ENCODE measurements at places on chromosomes 3 and 15.
A peak's percentile ranks its signal among the peaks of the same experiment; 100 is the strongest.

- no peak for DNase-seq
Measured at GRCh38 chr3:142019794-142020320, 129.5 kb downstream of the TFDP2 start.

DNA sequence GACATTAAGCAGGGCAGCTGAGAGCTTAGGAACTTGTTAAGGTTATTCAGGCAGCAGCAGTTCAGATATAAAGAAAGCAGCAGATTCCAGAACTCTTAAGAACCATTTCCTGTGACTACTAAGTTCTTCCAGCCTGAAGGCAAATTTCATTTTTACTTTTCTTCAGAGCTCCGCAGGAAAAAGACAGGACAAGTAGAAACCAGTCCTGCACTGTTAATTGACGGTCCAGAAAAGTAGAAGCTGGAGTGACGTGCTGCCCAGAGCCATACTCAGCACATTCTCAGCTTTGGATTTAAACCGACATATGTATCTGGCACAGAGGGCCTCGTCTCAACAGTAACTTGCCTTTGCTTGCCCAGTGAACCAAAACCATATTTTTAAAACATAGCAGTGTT is 219.4 kb upstream of the STRIT1 start:
- no peak for DNase-seq

DNA sequence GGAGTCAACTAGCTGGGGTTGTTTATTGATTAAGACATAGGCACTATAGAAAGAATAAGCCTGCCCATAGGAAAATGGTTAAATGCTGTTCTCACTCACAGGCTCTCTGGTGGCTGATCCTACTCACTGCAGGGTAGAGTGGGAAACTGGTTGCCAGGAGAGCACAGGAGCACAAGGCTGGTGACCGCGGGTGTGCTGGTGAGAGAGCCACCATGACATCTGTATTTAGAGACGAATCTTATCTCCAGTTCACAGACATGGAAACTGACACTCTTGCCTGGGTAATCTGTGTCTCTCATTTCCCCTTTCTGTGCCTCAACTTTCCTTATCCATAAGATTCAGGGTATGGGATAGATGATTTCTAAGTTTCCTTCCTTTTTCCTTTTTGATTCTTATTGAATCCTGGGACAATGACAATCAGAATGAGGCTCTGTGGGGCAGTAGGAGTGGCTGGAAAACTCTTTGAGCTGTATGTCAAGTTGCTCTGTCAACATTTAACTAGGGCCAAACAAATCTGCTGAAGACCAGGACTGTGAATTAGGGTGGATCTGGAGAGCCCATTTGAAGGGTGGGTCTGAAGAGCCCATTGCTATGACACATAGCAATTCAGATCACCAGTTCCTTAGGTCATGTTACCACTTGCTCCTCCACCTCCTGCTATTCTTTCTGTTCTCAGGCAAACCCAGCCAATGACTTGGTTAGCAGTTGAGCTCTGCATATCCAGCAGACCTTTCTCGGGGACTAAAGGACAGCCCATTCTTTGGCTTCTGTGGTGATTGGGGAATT is 286.1 kb upstream of the TBL1XR1 start:
- no peak for DNase-seq

DNA sequence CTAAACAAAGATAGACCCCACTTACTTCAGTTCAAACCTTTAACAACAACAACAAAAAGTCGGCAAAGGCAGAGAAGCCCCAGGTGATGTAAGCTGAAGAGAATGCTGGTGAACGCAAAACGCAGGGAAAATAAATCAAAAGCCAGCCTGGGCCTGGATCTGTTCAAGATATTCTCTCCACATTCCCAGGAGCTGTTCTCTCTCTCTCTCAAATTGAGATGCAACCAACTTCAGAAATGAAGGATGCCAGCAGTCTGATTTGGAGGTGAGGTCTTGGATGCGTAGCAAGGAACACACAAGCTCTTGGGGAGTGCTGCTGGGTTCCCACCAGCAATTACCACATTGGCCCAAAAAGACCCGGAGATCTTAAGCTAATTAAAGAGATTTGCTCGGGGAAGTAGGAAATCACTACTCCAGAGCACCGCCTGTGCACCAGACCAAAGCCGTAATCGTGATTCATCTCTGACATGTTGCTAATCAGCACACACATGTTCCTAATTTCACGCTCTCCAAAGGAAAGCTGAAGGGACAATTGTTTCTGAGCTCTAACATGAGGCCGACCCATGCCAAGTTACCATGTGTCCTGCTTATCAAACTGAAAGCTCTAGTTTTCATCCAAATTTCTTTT is 37.1 kb downstream of the IL17RD start:
- peak; percentile 84 for DNase-seq

- no peak for DNase-seq
Measured at GRCh38 chr3:127323581-127323980, 35.7 kb upstream of the PRR20G start.

- no peak for DNase-seq
Measured at GRCh38 chr15:60076045-60076444, 71.9 kb downstream of the FOXB1 start.

DNA sequence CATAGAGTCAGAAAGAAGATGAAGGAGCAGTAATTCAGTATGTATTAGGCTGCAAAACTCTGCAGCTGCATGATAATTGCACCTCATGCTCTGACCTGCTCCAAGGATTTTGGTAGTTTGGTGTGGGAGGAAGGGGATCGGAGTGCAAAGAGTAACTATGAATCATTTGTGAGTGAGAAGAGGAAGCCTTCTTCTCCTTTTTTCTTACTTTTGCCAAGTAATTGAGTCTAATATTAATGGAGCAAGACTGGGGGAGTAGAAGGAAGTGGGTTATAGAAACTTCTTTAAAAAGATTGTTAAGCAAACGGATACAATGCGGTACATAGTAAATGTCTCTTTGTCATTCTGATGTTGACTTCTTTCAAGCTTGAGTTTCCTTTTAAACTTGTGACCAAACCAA is 276.5 kb downstream of the EDEM1 start:
- no peak for DNase-seq

DNA sequence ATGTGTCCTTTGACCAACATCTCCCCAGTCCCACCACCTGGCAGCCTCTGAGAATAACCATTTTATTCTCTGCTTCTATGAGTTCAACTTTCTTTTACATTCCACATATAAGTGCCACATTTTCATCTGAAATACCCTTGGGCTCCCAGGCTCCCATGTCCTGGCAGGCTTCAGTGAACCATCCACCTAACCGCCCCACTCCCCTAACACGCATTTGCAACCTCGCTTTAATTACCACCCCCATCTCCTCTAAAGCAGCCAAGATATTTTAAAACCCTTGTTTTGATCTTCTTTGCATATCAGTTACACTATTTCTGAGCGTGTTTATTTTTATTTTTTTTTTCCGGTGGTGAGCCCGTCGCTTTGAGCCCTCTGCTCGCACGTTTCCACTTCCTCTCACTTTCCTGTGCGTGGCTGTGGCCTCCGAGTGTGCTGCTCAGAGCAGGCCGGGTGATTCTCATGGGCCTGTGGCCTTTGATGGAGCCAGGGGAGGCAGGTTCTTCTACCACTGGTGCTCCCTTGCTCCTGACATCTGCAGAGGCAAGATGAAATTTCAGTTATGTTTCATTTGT is 195.4 kb upstream of the LPP start:
- no peak for DNase-seq

- DNase-seq, result peak; percentile 20
Measured at GRCh38 chr3:32002561-32003368, 21.2 kb downstream of the ZNF860 start.

GRCh38 chr3:139110072-139110830 is 65.6 kb upstream of the PRR23C start:
- DNase-seq, result no peak

DNA sequence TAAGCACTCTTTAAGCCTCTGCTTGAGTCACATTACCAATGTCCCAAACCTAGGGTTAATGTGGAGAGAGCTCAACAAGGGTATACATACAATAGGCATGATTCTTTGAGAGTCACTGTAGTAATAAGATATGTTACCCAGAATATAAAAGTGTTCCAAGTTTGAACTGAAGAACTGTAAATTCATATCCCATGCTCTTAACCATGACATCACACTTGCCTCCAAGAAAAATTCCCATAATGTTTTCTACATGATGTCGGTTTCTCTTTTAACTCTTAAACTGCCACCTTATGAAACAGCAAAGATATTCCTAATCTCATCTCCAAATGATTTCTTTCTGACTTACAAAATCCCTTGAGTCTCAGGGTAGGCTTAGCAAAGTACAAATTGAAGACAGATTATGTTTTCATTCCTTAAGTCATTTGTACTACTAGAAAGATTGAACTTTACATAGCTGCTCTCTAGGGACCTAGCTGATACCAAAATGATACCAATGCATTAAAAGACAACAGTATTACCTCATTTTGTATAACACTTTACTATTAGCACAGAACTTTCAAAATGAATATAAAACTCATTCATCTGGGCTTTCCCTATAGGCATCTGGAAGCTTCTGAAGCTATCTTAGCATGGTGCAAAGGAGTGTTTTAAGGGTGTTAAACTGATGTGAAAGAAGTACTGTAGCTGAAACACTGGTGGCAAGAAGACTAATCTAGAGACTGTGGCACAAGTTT is 127.1 kb downstream of the KCNMB2 start:
- no peak for DNase-seq

- peak; percentile 56 for DNase-seq
Measured at GRCh38 chr3:63364495-63364894, 86.4 kb downstream of the SYNPR start.

GRCh38 chr3:51942603-51943450 is 664 bp downstream of the PARP3 start:
- DNase-seq, result peak; percentile 61

DNA sequence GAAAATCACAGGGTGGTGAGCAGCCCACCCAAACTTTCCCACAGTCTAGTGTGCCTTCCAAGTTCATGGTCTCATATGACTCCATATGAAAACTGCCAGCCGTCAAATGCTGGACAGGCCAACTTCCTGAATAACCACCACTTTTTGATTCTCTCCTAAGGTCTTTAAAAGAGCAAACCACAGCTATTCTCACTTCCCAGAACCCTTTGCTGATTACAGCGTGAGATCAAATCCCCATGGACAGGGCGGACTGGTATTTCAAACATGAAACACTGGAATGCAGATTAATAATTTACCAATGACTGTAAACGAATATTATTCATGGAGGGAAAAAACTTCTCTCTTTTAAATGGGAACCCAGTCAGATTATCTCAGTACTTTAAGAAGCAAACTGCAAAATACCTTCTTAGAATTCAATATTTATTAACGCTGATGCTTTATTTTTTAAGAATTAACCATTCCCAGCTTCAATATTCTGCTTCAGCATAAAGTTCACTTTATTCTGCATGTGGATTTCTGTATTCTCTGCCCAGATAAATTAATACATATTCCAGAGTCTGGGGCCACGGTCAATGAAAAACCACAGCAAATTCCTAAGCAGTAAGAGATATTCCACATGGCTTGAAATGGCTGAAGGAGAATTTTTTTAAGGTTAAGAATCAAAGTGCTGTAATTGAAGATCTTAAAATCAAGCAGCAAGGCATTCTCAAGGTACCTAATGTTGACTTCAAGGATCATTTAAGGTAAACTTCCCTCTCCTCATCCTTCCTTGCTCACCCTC is 42.9 kb downstream of the MYO1E start:
- DNase-seq, result peak; percentile 90

DNA sequence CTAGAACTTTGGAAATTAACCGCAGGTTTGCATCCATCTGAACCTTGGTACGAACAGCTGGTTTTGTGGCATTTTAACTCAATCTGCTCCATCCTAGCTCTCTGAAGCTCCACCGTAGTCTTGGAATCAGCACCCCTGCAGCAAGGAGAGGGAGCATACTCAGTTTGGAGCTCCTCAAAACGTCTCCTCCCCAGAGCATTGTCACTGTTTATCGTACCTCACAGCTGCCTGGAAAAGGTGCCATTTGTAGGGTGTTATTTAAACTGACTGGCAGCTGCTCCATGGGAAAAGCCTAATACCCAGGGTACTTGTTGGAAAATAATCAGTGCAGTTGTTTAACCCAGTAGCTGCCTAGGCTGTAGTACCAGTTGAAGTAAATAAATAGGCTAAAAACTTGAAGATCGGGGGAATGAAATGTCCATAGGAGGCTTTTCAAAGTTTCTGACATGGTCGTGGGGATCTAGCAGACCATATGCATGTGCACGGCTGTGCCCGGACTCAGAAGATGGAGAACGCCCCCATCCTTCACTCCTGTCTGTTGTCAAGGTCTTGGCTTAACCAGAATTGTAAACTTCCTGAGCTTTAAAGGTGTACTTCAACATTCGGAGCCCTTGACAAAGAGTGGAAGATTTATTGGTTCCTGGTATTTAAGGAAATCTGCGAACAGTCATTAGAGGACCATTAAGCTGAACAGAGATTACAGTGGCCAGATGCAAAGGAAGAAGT is 43.9 kb downstream of the GHSR start:
- DNase-seq, result no peak

DNA sequence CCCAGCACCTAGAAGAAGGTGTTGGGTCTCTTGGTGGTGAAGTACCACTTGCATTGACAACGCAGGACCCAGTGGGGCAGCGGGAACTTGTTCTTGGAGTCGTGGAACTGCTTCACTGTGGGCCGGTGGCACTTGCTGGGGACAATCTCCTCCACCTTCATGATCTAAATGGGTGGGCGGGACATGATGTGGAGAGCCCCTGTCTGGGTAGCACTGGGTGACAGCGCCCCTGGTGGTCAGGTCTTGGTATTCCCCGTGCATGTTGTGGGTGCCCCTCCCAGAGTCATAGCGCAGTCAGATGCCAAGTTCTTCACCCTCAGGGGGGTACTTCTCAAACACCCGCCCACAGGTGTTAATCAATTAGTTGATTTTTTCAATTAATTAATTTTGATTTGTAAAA is 60.2 kb downstream of the AGBL1 start:
- no peak for DNase-seq

DNA sequence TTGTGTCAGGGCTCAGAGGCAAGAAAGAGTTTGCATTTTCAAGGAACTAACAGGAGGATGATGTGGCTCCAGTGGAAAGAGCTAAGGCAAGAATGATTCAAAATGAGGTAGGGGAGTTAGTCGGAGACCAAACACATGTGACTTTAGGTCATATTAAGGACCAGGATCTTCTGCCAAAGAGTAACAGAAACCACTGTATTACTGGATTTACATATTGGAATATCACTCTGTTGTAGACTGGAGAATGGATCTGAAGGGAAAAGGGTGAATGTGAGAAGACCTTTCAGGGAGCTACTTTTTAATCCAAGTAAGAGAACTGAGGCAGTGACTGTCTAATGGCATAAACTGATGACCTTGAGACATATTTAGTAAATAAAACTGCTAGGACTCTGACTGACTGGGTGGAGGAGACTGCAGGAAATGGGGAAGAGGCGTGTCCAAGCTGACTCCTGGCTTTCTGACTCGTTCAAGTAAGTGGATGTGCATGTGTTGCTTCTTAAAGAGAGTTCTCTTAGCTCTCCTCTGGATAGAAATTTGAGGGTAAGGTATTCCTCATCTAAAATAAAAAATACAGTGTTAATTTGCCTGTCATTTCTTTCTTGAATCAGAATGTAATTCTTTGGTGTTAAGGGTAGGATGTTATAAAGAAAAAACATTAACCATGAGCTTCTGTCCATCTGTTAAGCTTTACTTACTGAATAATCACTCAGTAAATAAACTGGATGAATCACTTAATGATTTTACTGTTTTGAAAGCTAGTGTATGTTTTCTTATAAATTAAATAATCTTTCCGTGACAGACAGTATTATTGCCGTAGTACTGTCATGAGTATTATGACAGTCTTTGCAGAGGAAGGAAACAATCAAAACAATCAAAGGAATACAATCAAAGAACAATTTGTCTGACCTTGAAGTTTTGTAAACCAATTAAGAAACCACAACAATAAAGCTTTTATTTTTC is 58.3 kb upstream of the CFAP20DC start:
- DNase-seq, result no peak

Data from fibroblast of skin of right quadriceps (primary cell).